ENCODE measurements at places on chromosomes 3 and 15.

DNA sequence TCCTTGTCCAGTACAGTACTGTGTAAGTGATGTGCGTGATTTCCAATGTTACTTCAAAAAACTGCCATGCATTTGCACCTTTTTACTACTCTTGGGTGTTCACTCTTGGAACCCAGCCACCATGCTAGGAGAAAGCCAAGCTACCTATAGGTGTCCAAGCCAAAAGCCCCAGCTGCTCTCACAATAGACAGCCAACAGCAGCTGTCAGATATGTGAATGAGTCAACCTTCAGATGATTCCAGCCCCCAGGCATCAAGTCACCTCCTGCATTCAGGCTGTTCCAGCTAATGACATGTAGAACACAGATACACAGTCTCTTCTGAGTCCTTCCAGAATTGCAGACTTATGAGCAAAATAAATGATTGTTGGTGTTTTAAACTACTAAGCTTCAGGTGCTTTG is 417.7 kb upstream of the TGFBR2 start:
- DNase-seq = no peak

DNA sequence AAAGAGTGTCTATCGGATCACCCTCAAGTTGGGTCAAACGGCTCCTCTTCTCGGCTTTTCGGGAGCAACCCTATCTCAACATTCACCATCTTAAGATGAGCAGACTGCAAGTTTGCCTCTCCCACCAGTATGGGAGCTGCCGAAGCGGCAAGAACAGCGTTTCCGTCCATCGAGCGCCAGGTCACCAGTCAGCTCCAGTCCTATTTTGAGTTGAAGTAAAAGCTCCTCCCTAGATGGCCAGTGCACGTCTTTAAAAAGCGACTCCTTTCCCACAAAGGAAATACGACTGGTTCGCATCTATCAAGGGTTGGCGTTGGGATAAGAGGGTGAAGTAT is 369 bp upstream of the U2SURP start:
- DNase-seq = no peak

DNA sequence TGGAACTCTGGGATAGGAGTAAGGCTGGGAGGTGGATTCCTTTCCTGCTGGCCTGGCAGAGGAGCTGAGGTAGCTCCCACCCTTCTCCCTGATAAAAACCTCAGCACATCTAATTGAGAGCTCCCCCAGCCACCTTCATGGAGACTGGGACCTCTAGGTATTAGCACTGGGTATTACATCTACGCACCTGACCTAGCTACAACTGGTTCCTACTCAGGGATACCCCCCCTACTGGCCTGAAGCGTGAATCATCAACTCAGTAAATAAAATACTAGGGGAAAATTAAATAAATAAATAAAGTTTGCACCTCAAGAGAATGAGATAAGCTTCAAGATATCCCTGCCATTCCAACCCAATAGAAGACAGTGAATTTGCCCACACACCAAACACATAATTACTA is 140.4 kb downstream of the NEK10 start:
- DNase-seq = no peak

DNA sequence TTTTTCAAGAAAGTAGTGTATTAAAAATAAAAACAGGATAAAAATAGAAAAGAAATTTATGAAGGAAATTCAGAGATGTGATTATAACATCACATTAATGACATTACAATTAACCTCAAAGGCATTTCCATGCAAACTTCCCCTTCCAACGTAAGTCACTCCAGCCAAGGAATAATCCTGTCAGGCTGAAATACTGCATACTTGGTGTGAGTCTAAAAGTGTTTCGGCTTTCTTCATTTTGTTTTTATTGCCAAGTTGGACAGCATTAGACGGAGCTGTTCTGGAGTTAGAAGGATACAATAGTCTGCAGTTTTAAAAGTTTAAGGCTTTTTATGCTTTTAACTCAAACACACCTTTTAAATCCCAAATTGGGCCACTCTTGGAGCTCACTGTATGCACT is 435.0 kb downstream of the MECOM start:
- DNase-seq = no peak

GRCh38 chr3:94285872-94286271 is 223.0 kb downstream of the NSUN3 start:
- DNase-seq = no peak

DNA sequence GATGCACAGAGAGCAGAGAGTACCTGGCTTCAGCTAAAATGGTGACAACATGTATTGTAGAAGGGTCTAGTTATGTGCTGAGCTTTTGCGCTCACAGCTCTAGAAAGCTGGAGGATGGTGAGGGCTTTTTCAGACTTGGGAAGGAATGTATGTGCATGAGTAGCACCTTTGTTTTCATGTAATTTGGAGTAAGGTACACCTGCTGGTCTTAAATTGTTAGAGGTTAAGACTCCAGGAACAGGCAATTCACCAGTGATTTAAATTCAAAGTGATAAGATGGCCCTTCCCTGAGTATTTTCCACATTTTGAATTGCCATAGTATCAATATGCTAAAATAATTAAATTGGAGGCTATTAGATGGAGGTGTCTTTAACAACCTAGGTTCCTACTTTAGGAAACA is 436.4 kb upstream of the GOLIM4 start:
- no peak for DNase-seq

DNA sequence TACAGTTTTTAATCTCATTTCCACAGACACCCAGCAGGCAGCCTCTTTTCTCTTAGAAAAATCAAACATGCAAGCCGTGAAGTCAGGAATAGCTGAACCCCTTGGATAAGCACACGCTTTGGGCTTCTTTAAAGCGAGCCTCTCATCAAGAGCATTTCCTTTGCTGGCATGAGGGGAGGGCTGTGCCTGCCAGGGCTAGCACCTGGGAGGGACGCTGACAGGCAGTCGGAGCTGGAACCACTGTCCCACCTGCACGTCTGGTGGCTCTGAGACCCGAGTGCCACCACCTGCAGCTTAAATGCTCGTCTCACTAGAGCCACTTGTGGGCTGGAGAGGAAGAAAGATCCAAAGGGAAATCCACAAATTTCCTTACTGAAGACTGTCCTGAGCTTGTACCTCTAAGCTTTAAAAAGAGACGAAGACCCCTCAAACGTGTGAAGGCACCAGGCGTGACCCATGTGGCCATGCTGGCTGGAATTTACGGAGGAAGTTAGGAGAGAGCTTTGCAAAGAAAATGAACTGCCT is 9.4 kb downstream of the MAP6D1 start:
- DNase-seq = no peak

DNA sequence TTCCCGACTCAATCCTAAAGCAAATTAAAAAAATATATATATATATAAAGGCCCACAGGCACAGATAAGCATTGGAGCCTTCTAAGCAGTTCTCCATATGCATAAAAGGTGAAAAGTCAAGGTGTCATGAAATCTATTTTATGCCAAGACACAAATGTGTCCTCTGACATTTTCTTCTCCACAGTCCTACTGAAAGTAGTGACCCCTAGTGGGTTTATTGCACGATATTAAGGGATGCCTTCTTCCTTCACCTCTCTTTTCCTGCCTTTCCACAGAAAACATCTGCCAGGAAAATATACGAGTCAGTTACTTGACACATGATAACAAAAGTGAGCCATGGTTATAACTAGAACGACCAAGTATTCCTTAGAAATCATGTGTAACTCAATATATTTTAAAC is 303.2 kb downstream of the TIGIT start:
- no peak for DNase-seq

GRCh38 chr3:128488636-128488990 is 4.4 kb downstream of the GATA2 start:
- DNase-seq = no peak

- no peak for DNase-seq
These were observed 45.5 kb downstream of the UBE2E2 start for GRCh38 chr3:23248594-23249131.

GRCh38 chr3:70808881-70809280 is 496.4 kb upstream of the MDFIC2 start:
- DNase-seq = no peak

DNA sequence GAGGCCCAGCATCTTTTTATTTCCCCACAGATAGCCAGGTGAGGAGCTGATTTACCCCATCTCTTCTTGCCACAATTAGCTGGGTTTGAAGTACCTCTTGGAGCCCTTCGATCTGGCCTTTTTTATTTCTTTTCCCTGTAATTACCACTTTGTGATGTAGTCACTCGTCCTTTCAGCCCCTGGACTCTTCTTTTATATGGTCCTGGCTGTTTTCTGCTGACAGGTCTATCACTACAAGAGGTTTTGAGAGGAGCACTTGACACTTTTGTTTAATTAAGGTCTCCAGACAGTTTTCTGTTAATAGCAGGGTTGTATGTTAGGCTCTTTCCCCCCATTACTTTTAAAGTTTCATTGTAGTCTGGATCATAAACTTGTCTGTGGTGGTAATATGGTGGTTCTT is 11.8 kb downstream of the ATXN7 start:
- no peak for DNase-seq

DNA sequence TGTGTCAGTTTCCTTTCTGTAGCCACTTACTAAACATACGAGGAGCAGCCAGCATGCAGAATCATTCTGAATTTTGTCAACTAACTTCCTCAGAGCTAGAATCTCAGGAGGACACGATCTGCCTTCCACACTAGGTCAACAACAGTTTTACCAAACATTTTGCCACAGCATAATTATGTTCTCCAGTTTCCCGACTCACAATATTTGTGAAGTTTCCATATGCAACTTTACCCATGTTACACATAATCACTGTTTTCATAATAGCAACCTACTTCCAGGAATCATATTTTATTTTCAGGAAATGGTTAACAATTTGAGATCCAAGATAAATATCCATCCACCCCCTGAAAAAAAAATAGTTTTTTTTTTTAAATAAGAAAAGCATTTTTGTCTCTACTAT is 595.0 kb downstream of the PYDC2 start:
- no peak for DNase-seq

DNA sequence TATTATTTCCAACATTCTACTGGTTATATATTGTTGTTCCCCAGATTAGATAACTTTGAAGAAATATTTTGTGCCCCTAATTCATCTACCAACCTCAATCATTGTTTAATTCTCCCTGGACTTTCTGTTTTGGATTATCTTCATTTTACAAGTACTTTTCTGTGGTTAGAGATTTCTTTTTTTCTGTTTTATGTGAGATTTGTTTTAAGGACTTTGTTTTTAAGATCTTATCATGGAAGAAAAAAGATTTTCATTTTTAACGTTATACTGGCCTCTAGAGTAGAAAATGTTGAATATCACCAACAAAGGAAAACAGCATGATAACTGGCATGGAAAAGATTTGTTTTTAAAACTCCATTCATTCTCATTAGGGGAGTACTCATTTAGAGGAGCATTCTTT is 210.9 kb upstream of the KCNMB2 start:
- DNase-seq = no peak

DNA sequence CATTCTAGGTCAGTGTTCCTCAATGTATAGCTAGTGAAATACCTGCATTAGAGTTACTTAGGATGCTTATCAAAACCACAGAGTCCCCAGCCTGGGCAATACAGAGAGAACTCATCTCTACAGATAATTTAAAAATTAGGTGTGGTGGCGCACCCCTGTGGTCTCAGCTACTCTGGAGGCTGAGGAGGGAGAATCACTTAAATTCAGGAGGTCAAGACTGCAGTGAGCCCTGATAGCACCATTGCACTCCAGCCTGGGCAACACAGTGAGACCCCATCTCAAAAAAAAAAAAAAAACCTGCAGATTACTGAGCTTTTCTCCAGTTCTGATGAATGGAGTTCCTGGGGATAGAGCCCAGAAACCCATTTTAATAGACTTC is 10.1 kb upstream of the MINDY2 start:
- DNase-seq = no peak

- DNase-seq = no peak
These were observed 55.4 kb downstream of the BOC start for GRCh38 chr3:113266738-113267137.

GRCh38 chr15:72307026-72307425 is 12.9 kb downstream of the CELF6 start:
- no peak for DNase-seq

DNA sequence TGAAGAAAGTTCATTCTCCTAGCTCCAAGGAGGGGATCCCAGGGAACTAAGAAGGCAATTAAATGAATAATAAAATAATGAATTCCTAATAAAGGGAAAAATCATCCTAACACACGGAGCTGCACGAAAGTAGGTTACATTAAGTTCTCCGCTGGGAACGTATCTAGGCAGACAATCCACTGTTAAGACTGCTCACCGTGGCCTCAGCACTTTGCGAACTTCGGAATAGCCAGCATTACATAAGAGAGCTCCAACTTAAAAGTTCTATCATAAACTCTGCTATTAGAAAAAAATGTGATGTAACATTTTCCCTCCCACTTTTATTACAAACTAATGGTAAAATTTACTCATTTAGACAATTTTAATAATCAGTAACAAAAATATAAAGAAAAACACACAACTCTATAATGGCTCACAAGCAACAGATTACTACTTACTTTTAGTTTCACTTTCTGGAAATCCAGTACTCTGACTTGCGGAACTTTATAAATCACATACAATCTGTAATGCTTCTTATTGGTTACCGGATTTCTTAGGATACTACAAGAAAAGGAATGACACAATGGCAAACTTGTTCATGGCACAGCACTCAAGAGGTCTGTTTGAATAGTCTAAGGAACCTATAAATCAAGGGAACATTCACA is 8.5 kb downstream of the SNRPA1 start:
- no peak for DNase-seq

Data from activated CD4-positive, alpha-beta T cell treated with anti-CD3 and anti-CD28 coated beads for 1 hour (primary cell).